CD4-positive, CD25-positive, alpha-beta regulatory T cell (primary cell): ENCODE measurements at places on chromosomes 12 and 14.

GRCh38 chr14:89618811-89619551 is 201.9 kb upstream of the FOXN3 start:
- no peaks in the 10 kb centered on the region for H3K36me3 ChIP-seq
- H3K27ac ChIP-seq, result peak overlapping the region; percentile 90
- peaks cover 70% of the 10 kb centered on the region for H3K4me1 ChIP-seq

- H3K27ac ChIP-seq, result no peak overlapping the region
- no peak overlapping the region for H3K4me3 ChIP-seq
These were observed 21.1 kb downstream of the IRF2BPL start for GRCh38 chr14:77007183-77007974.

DNA sequence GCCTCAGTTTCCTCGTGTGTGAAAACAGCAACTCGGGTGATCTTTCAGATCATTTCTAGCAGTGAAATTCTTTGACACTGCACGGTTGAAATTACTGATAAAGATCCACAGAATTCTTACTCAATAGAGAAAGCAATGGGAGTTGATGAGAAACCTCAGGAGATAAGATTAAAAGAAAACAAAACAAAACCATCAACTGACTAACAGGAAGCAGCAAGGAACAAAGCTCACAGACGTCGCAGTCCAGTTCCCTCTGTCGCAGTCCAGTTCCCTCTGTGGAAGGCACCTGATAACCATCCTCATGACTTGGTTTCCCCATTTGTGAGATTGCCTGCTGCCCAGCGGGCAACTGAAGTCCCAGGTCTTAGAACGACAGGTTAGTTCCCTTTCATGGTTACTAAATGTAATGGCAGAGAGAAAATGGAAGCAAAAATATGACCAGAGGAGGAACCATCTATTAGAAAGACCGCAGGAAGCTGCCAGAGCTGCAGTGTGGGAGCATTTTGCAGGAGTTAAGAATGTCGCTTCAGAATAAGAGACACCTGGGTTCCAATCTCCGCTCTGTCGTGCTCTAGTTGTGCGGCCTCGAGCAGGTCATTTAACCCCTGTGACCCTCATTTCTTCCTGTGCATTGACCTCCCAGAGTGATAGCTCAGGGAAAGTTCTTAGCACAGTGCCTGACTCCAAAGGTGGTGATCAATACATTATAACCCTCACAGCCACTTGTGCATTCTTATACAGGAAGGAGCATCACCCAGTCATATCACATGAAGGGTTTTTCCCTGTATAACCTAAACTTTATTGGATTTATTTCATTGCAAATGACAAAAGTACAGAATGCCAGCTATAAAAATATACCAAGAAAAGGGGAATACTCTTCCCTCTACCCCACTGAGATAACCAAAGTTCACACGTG is 5.1 kb upstream of the MED13L start:
- no peak for DNase-seq
- no peaks in the 10 kb centered on the region for H3K36me3 ChIP-seq
- no peaks in the 10 kb centered on the region for H3K4me1 ChIP-seq
- no peaks in the 10 kb centered on the region for H3K27me3 ChIP-seq
- H3K4me3 ChIP-seq, result peak overlapping the region; percentile 30
- no peak overlapping the region for H3K27ac ChIP-seq

GRCh38 chr14:61484826-61485584 is 163.6 kb downstream of the PRKCH start:
- peaks cover 94% of the 10 kb centered on the region for H3K36me3 ChIP-seq
- peaks cover 11% of the 10 kb centered on the region for H3K4me1 ChIP-seq
- no peaks in the 10 kb centered on the region for H3K27me3 ChIP-seq
- peak overlapping the region; percentile 6 for H3K27ac ChIP-seq

DNA sequence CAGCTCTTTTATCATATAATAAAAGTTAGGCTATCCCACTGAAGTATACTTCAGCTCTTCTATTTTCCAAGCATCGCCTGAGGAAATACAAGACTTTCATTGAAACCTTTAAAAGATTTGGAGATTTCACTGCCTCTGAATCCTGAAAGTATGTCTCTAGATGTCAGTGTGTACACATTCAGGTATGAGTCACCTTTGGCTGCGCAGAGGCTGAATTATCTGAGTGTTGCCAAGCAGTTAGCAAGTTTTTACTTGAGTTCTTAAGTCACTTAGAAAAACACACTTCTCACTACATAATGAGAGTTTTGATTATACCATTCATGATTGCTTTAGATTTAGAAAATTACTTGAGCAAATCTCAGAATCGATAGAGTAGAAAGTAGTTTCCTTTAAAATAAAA is 210.3 kb downstream of the TMTC2 start:
- no peaks in the 10 kb centered on the region for H3K27me3 ChIP-seq
- H3K4me1 ChIP-seq, result no peaks in the 10 kb centered on the region
- H3K36me3 ChIP-seq, result no peaks in the 10 kb centered on the region

DNA sequence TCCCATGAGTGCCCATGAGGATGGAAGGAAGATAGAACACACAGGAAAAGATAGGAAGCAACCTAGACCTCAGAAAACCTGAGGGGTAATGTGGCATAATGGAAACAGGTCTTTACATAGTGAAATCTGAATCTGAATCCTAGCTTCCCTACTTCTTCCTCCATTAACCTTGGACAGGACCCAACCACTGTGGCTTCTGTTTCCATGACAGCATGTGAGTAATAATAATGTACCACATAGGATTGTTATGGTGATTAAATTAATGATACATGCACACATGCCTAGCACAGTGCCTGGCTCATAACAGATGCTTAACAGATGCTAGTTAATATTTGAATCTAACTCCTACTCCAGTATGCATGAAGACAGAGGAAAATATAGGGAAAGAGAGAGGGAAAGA is 11.2 kb downstream of the TTC9 start:
- no peak overlapping the region for H3K4me3 ChIP-seq
- H3K27ac ChIP-seq, result peak overlapping the region; percentile 84
- H3K27me3 ChIP-seq, result no peaks in the 10 kb centered on the region
- peaks cover 67% of the 10 kb centered on the region for H3K4me1 ChIP-seq
- no peaks in the 10 kb centered on the region for H3K36me3 ChIP-seq

GRCh38 chr12:111444925-111445725 is 39.4 kb downstream of the SH2B3 start:
- no peaks in the 10 kb centered on the region for H3K27me3 ChIP-seq
- peak overlapping the region; percentile 81 for H3K27ac ChIP-seq
- peaks cover 33% of the 10 kb centered on the region for H3K36me3 ChIP-seq
- DNase-seq, result peak; percentile 61
- H3K4me3 ChIP-seq, result no peak overlapping the region

GRCh38 chr12:74476234-74476633 is 61.4 kb upstream of the ATXN7L3B start:
- H3K27me3 ChIP-seq, result no peaks in the 10 kb centered on the region
- no peaks in the 10 kb centered on the region for H3K36me3 ChIP-seq
- DNase-seq, result no peak
- no peak overlapping the region for H3K4me3 ChIP-seq

- H3K4me3 ChIP-seq, result no peak overlapping the region
- H3K4me1 ChIP-seq, result no peaks in the 10 kb centered on the region
- DNase-seq, result no peak
- H3K27me3 ChIP-seq, result no peaks in the 10 kb centered on the region
- H3K36me3 ChIP-seq, result peaks cover 46% of the 10 kb centered on the region
- H3K27ac ChIP-seq, result no peak overlapping the region
These were observed 8.6 kb downstream of the RAB5B start for GRCh38 chr12:55982319-55982936.

DNA sequence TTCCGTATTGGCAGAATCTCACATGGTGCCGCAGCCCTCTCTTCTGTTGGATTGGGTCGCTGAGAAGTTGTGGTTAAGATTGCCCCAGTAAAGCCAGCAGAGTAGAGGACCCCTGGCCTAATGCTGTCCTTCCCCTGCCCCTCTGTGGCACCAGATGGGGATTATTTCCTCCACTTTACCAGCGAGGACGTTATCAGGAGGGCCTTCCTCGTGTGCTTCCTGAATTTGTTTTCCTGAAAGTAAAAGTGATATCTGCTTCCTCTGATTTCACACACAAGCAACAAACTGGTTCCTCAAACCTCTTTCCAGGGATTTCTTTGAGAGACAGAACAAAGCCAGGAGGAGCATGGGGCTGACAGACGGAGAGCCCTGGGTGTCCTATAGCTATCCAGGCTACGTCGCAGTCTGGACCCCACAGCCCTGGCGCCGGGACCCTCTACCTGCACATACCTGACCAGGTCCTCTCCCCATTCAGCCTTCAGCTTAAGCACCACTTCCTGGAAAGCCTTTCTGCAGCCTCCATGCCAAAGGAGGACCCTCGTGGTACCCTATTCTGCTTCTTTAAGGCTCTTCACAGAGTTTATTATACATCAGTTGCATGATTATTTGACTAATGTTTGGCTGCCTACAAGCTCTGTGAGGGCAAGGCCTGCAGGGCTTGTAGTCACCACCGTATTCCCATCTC is 314.8 kb upstream of the FKBP4 start:
- peaks cover 3% of the 10 kb centered on the region for H3K27me3 ChIP-seq
- no peak for DNase-seq
- H3K36me3 ChIP-seq, result no peaks in the 10 kb centered on the region
- no peak overlapping the region for H3K4me3 ChIP-seq
- H3K27ac ChIP-seq, result no peak overlapping the region
- no peaks in the 10 kb centered on the region for H3K4me1 ChIP-seq
